ENCODE measurements at places on chromosomes 6 and 20. TPM values are rescaled to one million over a fixed set of nuclear protein-coding genes. Genes with fewer than 3 reads are reported as not detected.
A peak's percentile ranks its signal among the peaks of the same experiment; 100 is the strongest.

DNA sequence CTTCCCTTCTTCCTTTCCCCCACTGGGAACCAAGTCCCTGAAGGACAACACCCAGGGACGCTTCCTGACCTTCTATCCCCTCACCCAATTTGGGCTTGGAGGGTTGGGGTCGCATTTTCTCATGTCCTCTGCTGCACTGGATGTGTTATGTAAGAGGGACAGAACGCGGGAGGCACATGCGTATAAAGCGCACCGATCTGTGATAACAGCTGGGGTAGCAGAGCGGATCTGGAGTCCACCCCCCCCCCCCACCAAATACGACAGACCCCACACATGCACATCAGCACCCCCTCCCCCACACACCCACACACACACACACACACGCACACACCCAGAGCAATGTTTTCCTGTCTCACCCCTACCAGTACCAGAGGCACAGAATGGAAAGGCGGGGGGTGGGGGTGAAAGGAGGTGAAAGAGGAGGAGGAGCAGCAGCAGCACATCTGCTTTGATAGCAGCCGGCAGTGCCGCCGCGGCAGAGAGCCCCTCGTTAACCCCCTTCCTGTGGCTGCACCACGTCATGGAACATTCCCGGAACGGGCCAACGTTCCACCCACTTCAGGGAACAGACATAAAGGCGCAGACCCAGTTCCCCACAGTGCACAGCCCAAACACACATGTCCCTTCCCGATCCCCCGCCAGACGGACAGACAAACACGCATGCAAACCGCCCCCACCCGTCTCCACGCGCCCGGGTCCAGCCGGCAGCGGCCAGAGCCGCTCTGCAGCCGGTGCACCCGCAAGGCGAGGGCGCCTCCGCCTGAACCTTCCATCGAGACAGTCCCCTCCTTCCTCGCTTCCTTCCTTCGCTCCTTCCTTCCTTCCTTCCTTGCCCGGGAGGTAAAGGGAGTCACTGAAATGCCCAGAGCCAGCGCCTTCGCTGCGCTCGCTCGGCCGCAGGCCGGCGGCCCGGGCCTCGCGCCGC is 590 bp downstream of the HIVEP2 start:
- DNase-seq = peak; percentile 89

- DNase-seq = no peak
Observed at GRCh38 chr6:36419310-36419709, 23.3 kb downstream of the PXT1 start.

DNA sequence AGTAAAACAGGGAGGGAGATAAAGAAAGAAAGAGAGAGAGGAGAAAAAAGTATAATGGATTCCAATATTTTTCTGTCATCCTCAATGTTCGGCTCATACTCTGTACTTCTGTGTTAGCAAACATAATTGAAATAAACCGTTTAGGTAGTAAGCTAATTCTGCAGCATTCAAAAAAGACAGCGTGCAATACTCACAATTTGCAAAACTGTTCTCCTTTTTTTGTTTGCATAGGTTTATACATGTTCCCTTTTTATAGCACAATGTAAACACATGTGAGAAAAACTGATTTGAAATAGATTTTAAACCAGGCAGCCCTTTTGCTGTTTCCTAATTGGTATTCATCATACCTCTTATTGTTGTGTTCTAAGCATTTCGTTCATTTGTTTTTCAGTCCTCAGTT is 188.9 kb downstream of the PLCB1 start:
- DNase-seq = no peak

DNA sequence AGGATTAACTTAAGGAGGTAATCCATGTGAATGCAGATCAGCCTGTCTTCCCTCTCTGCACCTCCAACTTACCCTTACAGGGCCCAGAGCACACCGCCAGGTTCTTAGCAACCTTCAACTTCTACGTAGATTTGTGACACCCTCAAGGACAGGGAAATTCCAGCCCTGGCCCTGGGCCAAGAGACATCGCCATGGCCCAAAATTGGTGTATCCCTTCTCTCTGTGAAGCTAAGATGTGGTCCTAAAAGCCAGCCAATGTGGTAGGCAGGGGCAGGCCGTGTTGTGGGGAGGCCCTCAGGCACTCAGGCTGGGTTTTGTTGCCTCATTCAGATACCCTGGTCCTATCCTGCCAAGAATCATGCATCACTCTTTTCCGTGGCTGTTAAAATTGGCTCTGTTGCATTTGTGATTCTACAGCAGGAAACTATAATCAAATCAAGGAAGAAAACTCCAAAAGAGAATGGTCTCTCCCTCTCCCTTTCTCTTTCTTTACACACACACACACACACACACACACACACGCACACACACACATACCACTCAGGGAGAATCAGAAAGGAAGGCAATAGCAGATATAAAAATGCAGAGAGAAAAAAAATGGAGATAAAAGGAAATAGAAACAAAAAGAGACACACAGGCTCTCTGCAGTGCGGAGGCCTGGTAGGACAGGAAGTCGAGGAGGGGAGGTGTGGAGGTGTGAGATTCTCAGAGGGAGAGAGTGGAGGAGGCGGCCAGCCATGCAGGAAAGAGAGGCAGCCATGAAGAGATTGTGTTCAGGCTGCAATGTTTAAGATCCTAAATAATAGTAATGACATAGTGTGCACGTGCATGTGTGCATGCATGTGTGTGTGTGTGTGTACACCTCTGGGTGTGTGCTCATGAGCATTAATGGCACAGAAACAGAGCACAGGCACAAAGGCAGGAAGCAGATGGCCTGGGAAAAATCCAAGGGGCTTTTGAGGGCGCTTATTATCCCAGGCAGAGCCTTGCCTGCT is 201.8 kb upstream of the LRFN2 start:
- DNase-seq = peak; percentile 51

DNA sequence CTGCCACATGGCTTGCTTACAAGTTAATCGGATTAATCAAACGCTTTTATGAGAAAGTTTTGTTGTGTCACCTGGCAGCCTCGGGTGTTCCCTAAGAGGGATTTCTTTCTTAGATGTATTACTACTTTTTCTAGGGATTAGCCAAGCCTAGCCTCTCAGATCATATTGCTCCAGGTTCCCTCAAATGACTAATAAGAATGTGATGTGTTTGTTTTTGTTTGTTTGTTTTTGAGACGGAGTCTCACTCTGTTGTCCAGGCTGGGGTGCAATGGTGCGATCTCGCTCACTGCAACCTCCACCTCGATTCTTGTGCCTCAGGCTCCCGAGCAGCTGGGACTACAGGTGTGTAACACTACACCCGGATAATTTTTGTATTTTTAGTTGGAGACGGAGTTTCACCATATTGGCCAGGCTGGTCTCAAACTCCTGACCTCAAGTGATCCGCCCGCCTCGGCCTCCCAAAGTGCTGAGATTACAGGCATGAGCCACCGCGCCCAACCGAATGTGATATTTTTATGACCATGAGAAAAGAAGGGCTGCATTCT is 977 bp downstream of the HMGN4 start:
- peak; percentile 20 for DNase-seq

DNA sequence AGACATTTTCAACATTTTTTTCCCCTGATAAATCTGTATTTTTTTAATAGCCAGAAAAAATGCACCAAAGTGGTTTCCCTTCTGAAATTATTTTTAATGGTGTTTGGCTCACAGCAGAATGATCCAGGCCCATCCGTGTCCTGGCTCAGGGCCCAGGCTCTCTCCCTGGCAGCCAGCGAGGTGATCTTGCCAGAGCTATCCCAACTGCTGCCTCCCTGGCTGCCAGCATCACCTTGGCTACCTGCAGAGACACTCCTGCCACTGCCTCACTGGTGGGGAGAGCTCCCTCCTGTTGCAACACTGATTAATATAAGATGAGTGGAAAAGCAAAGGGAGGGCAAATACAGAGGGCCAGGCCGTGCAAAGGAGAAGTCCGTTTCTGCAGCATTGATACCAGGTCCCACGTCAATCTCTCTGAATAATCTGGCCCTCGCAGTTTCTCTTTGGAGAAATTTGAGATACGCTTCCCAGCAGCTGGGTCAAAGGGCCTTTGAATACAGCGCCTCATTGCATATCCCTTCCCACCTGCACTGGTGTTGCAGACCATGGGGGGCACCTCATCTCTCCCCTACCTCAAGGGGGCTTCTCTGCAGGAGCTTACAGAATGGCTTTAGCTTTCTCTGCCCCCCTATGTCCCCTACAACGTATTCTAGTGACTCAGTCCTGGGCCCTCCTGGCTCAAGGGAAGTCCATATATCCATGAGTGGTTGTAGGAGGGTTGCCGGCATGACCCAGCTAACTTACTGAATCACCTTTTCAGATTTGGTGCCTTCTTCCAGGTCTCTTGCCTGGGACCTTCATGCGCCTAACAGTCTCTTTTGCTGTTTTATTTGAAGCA is 12.8 kb upstream of the DSTN start:
- DNase-seq = peak; percentile 84

DNA sequence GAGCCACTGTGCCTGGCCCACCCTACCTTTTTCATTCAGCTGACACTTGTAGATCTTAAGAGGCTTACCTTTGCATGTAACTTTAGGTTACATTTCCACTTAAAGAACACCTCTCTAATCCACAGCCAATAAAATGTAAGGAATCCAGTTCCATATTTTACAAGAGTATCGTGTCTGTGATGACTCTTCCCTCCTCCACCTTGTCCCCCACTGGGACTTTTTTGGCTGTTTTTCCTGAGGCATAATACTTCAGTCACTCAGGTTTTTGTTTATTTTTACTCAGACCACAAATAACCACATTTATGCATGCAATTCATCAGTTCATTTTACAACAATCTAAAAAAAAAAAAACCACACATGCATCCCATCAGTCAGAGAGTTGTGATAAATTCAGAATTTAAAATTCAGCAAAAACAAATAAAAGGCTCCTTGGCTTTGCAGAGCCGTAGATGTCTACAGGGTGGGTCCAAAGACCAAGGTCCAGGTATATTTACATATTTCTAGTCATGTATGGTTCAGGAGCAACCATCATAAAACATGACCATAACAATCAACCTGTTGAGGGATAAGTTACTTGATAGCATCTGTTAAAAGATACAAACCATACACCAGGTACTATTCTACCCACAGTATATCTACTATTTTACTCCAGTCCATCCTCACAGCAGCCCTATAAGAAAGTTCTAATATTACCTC is 9.9 kb downstream of the ATXN1 start:
- peak; percentile 97 for DNase-seq

- DNase-seq = no peak
Observed at GRCh38 chr6:155265843-155266535, 2.2 kb downstream of the CLDN20 start.

DNA sequence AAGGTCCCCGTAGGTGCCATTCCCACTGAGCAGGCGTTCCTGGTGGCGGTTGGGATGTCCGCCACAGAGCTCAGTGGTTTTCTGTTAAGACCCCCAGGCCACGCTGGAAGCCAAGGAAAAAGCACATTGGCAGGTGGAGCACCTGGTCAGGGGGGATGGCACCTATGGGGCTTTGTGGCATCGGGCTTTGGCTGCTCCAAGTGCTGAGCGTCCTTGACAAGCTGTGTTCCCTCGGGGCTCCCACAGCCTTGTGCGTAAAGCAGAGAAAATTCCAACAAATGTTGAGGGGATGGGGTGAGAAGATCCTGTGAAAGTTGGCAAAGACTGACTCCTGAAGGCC is 135.4 kb downstream of the JPH2 start:
- no peak for DNase-seq

DNA sequence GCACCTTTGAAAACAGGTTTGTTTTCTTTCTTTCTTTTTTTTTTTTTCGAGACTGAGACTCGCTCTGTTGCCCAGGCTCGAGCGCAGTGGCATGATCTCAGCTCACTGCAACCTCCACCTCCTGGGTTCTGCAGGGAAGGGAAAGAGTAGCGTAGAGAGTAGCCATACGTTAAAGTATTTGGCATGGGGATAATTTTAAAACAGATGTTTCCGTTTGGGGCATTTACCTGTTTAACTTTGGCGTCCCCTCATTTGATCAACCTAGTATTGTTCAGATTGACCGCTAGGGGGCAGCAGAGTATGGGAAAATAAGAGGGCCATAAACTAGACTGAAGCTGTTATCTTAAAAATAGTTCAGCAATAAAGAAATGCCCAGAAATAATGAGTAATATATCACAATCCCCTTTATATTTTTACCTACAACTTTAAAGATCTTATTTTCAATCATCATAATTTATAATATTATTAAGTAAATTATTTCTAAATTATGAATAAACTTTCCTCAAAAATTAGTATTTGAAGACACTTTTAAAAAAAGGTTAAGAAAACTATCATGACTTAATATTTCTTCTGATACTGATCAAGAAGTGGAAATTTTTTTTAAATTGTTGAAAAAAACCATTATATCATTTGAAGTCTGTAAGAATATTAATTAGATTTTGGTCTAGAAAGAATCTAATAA is 7.6 kb upstream of the TAAR9 start:
- peak; percentile 70 for DNase-seq

- DNase-seq = no peak
Observed at GRCh38 chr6:167779993-167780655, 46.6 kb upstream of the AFDN start.

- no peak for DNase-seq
Observed at GRCh38 chr6:148235446-148235845, 107.2 kb upstream of the SASH1 start.

The PPP1R14C gene
- total RNA-seq = not detected

The ZNF334 gene
- total RNA-seq = 1.9 TPM

The TMC2 gene
- total RNA-seq = not detected

The CNKSR3 gene
- 19.4 TPM for total RNA-seq

The PACRG gene
- total RNA-seq = not detected

The GABRR2 gene
- 0.25 TPM for total RNA-seq

The PSORS1C2 gene
- total RNA-seq = not detected

The SIGLEC1 gene
- not detected for total RNA-seq

The ABHD12 gene
- 130 TPM for total RNA-seq

The TPD52L1 gene
- total RNA-seq = 74.4 TPM
